Bone marrow (tissue), 2 donors: ENCODE measurements at places on chromosomes 7 and 10.

GRCh38 chr10:26439406-26440087, 1.4 kb downstream of the APBB1IP start:
- no peak for DNase-seq

DNA sequence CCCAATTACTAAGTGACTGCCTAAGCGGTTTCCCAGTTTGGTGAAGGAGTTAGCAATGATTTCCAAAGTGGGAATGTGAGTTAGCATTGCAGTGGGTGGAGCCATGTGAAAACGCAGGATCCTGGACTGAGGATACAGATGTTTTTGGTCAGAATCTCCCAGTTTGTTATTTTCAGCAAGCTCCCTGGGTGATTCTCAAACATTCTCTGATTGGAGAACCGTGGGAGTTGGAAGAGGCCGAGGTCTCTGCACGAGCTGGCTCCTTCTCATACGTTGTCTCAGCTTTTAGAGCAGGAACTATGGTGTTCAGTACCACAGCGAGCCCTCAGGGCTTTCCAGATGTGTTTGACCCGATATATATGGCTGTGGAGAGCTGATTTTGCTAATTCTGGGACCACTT, 396.5 kb upstream of the NPVF start:
- no peak for DNase-seq

DNA sequence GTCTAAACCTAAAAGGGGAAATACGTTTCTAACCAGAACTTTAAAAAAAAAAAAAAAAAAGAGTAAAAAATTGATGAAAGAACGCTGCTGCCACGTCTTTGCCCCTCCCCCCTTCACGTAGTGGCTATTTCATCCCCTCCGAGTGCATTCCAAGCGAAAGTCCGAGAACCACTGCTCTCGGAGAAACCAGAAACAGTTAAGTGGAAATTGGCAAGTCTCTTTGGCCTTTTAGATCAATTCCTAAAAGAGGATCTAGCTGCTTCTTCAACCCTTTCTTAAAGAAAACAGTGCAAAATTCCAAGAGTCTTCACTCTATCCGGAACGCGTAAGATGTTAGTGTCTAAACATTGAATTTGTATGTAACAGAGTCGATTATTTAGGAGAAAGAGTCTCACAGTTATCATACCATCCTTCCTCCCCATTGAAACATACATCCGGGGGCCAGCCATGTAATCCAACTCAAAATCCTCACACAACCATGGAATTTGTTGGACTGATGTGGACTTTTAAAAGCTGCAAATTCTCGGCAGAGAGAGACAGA, 1.1 kb downstream of the P4HA1 start:
- no peak for DNase-seq

DNA sequence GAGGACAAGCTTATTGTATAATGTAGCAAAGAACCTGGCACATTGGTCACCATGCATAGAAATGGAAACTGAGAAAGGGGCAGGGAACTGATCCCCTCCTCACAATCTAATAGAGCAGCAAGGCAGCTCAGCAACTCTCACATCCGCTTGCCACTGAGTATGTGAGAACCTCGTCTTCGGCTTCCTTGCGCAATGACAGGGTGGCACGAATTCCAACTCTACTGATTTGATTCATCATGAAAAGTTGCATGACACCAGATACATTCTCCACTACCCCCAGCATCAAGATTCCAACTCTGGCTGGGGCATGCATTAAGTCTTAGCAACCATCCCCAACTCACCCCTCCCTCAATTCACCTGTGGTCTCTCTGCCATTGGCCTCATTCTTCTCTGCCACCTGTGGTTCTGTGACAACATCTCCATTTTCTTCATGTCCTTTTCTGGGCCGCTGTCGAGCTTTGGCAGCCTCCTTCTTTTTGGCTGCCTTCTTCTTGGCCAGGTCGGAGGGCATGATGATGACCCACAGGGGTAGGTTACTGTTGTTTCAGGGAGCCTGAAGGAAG, 976 bp downstream of the ABCF2 start:
- DNase-seq, result no peak

- DNase-seq, result no peak
These were observed 11.3 kb downstream of the MKI67 start for GRCh38 chr10:128114901-128115300.

DNA sequence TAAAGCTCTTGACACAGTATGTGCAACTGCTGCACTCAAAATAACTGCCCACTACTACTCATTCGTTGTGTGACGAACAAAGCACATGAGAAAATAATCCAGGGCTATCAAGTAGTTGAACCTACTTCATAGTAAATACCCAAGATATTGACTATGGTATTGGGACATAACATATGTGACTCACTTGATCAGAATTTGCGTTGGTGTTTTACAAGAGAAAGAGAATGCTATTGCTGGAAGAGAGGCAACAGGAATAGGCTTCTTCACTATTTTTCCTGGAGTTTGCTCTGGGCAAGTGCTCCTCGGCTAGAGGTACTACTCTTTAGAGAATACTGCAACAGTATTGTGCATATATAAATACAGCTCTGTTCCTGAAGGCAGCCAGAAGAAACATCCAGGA, 2.5 kb downstream of the DGKB start:
- DNase-seq, result no peak

GRCh38 chr10:91513598-91514424, 103.7 kb downstream of the HECTD2 start:
- no peak for DNase-seq

DNA sequence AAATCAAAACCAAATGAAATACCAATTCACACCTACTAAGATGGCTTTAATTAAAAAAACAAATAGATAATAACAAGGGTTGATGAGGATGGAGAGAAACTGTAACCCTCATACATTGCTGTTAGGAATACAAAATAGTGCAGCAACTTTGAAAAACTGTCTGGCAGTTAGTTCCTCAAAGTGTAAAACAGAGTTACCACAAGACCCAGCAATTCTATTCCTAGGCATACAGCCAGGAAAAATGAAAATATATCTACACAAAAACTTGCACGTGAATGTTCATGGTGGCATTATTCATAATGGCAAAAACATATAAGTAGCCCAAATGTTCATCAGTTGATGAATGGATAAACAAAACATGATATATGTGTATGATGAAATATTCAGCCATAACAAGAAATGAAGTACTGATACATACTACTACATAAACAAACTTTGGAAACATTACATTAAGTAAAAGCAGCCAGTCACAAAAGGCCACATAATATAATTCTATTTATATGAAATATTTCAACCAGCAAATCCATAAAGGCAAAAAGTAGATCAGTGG, 83.5 kb downstream of the BRAF start:
- no peak for DNase-seq

DNA sequence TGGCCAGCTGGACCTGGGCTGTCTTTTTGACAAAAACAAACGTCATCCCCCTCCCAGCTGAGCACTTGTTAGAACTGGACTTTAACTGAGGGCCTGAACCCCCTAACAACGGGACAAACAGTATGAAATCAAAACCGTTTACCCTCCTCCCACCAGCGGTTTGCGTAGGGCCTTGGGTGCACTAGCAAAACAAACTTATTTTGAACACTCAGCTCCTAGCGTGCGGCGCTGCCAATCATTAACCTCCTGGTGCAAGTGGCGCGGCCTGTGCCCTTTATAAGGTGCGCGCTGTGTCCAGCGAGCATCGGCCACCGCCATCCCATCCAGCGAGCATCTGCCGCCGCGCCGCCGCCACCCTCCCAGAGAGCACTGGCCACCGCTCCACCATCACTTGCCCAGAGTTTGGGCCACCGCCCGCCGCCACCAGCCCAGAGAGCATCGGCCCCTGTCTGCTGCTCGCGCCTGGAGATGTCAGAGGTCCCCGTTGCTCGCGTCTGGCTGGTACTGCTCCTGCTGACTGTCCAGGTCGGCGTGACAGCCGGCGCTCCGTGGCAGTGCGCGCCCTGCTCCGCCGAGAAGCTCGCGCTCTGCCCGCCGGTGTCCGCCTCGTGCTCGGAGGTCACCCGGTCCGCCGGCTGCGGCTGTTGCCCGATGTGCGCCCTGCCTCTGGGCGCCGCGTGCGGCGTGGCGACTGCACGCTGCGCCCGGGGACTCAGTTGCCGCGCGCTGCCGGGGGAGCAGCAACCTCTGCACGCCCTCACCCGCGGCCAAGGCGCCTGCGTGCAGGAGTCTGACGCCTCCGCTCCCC, at the start of gene IGFBP1:
Gene IGFBP1 (plus strand): TSS at position 304 of the 808 bp plus-strand sequence. CDS start 165 bp downstream, at position 469.
- DNase-seq, result no peak

DNA sequence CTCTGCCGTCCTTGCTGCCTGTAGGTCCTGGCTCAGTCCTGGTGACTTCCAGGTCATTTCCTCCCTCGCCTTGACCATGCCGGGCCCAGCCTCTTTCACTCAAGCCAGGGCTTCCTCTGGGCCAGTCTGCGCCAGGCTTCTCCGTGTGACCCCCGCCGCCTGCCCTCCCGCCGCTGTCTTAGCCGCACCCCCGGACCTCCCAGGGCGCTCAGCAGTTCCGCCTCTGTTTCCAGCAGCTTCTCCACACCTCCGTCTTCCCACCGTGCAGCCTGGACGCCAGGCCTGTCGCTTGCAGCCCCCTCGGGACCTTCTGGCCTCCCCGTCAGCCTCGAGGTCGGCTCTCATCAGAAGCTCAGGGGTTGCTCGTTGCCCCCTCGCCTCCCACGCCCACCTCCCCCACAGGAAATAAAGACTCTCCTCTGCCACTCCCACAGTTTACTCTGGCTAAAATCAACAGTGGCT, 123.0 kb upstream of the FZD8 start:
- DNase-seq, result no peak

- no peak for DNase-seq
These were observed 102.3 kb upstream of the PPP1R3A start for GRCh38 chr7:114021135-114021534.

DNA sequence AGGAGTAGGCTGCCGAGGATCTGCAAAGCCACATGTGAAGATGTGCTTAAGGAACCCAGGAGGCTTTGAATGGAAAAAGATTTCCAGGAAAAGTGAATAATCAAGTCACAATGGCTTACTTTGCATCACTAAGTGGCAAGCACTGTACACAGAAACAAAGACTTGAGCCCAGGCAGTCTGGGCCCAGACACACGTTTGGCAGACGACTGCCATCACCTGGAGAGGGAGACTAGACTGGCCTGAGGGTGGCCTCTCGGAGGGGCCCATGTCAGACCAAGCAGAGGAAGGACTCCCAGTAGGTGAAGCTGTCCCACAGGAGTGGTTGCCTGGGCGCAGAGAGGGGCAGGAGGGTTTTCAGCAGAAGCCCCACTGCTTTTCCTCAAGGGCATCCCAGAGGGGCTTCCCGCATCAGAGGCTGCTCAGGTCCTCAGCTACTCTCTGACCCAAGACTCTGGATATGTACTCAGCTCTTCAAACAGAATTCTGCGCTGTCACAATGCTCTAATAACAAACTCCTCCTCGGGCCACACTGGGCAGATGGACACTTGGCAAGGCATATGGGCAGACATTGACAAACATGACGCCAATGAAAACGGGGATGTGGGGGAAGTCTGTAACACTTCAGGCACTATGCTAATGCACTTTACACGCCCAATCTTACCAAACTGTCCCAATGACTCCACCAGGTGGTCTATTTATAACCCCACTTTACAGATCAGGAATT, 27.9 kb upstream of the FRAT2 start:
- no peak for DNase-seq

- DNase-seq, result no peak
These were observed 100.5 kb downstream of the CXCL12 start for GRCh38 chr10:44284198-44285084.

- DNase-seq, result no peak
These were observed 28.8 kb upstream of the ZNF488 start for GRCh38 chr10:47412869-47413268.

DNA sequence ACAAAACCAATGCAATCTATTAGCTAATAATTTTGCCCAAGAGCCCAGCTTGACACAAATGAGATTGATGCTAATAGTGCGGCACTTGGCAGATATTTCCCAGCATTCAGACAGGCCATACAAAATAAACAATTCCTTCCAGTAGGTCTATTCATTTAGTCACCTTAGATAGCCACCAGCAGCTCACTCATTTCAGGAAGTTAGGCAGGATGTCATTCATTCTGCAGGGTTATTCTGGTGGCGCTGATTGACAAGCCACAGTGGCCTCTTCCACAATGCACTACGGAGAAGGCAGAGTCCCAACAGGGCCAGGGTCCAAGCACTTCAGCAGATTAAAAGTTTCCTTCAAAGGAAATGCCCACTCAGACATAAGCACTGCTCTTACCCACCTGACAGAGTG, 55.8 kb downstream of the PIK3AP1 start:
- DNase-seq, result no peak

- DNase-seq, result no peak
These were observed 126.1 kb upstream of the DNAJB12 start for GRCh38 chr10:72480861-72481260.

GRCh38 chr10:89670926-89671325, 25.9 kb upstream of the PANK1 start:
- DNase-seq, result no peak

DNA sequence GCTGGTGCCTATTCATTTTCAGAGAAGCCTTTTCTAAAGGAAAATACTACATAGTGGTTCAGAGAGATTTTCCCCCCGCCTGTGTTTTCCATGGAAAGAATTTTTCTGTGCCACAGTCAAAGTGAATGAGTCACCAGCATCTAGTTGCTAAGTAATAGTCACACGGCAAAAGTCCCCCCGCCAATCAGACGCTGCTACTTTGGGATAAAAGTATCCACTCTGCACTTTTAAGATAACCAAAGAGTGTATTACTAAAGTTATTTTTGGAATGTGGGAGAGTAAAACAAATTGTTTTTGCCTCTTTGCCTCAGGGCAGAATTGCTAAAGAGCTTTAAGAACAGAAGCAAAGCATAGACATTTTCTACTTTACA, 23.5 kb downstream of the ABLIM1 start:
- no peak for DNase-seq

GRCh38 chr7:51242881-51243518, 73.6 kb downstream of the COBL start:
- DNase-seq, result no peak

- no peak for DNase-seq
These were observed 258.0 kb upstream of the PRKCQ start for GRCh38 chr10:6838118-6838517.

DNA sequence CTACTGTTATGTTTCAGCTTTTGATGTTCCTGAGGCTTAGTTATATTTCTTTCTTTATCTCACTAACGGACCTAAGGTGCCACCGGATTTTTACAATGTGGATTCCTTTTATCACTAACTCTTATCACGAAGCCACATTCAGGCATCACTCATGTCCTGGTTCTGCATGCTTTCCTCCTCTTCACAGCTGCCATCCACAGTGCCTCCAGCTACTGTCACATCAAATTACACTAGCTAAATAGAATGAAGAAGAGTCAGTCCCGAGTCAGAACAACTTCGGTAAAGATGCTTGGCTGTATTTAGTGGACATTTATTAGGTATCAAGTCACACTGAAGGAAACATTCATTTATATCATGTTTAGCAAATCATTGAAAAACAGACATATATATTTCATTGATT, 153.2 kb downstream of the NEBL start:
- DNase-seq, result no peak

DNA sequence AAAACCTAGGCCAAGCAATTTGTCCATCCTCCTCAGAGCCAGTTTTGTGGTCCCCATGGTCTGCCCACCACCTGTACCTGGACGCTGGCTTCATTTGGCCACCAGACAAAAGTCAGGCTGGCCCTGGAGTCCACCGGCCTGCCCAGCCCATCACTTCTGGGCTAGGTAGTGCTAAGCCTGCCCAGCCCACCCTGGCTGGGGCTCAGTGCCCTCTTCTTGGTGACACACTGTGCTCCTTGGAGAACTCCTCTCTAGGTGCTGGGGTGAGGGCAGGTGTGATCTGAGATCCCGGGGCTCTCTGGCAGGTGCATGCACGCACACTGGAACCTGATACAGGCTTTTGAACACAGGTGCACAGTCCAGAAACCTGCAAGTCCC, 1.1 kb downstream of the AIFM2 start:
- no peak for DNase-seq

- no peak for DNase-seq
These were observed 177.7 kb upstream of the GHITM start for GRCh38 chr10:83961620-83962019.
